ENCODE measurements at places on chromosomes 5 and 9. TPM values are rescaled to one million over a fixed set of nuclear protein-coding genes. Genes with fewer than 3 reads are reported as not detected.

Gene FOXD4
- total RNA-seq: 1.2 TPM

Gene GCNT4
- not detected for total RNA-seq

Gene CHSY3
- total RNA-seq: 11.8 TPM

Gene DPYSL3
- 50.1 TPM for total RNA-seq

Gene SPINK4
- total RNA-seq: not detected

Gene KCNV2
- total RNA-seq: not detected

Gene BARHL1
- total RNA-seq: not detected

GRCh38 chr5:96408210-96408777, 24.8 kb downstream of the PCSK1 start:
- peak; percentile 68 for DNase-seq

- DNase-seq: no peak
Observed at GRCh38 chr5:179326122-179326927, 18.9 kb downstream of the ADAMTS2 start.

GRCh38 chr5:77844373-77844622, 68.2 kb upstream of the TBCA start:
- no peak for DNase-seq

- no peak for DNase-seq
Observed at GRCh38 chr9:134164879-134165278, 515 bp upstream of the RNU6ATAC start.

DNA sequence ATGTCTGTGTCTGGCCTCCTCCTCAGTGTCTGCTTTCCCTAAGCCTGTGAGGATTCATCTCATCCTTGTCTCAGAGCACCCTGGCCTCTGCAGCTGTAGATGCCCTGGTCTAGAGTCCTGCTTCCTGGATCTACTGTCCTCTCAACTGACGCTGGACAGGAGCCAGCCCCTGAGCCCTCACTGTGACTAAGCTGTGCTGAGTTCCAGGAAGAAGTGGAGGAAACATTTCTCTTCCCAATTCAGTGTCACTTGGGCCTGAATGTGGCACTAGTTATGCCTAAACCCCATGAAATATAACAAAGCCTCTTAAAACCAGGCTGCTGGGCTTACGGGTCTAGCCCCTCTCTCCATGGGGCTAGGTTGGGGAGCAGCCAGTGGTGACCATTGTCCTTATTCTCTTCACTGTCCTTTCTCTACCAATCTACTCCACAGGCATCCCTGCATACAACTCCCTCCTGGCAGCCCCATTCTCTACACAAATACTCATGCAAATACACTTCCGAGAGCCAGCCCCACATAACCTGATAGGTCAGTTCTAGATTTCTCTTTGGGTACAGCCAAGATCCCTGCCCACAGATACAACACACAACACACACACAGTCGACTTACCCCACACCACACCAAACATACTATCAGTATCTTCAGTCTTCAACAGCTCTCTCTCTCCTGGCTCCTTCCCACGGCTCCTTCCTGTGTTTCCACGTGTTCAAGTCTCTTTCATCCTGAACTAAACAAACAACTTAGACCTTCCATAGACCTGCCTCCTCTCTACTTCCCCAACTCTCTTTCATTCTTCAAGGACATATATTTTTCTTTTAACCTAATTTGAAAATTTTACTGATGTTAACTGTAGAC, 220.8 kb downstream of the SNX18 start:
- peak; percentile 61 for DNase-seq

DNA sequence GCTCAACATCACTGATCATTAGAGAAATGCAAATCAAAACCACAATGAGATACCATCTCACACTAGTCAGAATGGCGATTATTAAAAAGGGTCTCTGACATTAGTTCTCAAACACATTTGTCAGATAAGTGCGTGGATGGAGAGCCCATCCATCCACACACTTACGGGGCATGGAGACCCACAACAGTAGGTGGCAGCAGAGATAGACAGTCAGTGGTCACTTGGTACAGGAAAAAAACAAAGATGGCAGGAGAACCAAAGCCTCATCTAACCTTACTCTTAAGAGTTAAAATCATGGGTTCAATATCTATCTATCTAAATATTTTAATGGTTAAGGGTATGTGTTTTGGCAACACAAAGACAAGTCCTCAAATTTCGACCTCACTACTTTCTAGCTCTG, 1378.7 kb upstream of the C9orf72 start:
- DNase-seq: peak; percentile 8

DNA sequence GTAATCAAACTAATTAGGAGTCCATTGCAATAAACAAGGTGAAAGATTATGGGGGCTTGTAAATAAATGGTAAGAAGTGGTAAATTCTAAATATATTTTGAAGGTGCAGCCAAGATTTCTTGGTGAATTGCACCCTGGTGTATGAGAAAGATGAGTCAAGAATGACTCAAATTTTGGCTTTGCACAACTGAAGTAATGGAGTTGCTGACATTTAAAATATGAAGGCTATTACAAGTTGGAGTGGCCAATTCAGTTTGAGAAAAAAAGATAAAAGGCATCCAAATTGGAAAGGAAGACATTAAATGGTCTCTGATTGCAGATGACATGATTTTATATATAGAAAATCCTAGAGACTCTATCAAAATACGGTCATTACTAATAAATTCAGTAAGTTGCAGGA, 2330.6 kb downstream of the MAT2B start:
- peak; percentile 1 for DNase-seq

- no peak for DNase-seq
Observed at GRCh38 chr9:7967093-7967827, 167.7 kb upstream of the DMAC1 start.

DNA sequence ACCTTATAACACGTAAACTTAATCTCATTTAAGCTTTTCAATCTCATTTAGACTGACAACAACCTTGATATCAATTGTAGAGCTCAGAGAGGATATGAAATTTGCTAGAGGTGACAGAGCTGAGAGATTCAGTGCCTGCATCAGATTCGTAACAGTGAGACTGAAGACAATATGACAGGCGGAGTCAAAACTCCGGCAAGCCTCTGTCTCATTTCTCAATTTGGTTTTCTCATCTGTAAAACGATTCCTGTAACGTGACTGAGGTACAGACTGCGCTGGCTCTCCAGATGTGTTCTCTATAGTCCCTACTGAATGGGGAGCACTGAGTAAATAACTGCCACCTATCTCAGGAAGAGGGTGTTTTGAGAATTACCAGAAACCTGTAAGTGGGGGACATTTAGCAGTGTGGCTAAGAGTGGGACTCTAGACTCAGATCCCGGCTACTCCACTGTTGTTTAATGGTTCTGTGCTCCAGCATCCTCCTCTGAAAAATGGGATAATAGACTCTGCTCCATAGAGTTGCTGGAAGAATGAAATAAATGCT, 3.0 kb upstream of the MCIDAS start:
- no peak for DNase-seq

DNA sequence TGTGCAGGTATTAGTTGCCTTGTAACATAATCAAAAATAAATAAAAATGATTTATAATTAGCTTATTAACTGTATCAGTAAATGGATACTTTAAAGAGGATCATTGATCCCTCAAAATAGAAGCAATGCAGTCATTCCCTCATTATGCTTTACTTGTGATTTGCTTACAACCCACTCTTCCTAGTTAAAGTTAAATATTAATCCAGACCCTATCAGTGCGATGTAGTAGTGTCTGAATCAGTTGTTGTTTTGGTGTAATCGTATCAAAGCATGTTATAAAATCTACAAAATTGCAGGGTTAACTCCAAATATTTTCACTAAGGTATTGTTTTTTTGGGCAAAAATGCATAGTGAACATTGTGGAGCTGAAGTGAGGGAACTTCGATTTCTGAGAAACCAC, 17.6 kb downstream of the TENT4A start:
- no peak for DNase-seq

- no peak for DNase-seq
Observed at GRCh38 chr5:65812648-65813047, 90.6 kb downstream of the NLN start.

DNA sequence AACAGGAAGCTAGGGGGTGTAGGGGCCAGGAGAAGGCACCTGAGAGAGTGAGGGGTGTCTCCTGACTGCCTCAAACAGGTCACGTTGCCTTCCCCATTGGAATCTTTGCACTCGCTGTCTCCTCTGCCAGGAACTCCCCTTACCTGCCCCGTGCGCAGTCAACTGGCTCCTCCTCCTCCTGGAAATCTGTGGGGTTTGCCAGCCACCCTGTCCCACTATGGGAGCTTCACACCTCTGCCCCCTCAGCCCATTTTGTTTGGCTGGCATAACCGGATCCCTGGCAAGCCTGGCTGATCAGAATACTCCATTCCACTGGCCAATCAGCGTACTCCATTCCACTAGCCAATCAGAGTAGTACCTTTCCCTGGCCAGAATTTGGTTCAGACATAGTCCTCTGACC, 10.4 kb upstream of the SLC34A1 start:
- DNase-seq: no peak

DNA sequence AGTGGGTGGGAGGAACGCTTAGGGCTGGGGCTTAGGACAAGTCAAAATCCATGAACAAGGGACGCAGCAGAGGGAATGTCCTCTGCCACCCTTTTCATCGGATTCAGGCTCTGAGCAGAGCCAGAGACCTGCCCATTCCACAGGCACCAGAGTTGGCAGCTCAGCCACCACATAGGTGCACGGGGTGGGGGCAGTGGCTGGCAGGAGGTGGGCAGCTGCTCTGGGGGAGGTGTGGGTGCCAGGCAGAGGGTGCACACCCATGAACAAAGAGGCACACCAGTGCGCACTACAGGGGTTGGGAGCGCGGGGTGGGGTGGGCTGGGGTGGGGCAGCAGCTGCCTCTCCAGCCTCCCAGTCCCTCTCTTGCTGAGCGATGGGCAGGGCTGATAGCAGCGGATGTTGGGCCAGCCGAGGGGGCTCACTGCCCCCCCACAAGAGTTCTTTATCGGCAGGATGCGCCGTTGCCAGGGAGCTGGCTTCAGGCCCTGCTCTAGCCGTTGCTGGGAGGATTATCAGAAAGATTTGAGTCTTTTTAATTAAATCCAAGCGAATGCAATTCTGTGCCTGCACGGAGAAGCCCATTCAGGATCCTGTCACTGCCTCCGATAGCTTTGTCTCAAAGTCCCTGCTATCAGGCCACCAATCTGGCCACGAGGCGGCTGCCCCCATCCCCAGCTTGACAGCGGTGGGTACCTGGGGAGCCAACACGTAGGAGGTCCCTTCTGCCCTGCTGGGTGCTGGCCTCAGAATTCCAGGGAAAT, 64.3 kb upstream of the LMX1B start:
- no peak for DNase-seq

- DNase-seq: no peak
Observed at GRCh38 chr9:26437056-26437711, 455.4 kb downstream of the CAAP1 start.

Data from HT1080 (cell line).